Stimulated activated CD4-positive, alpha-beta T cell treated with anti-CD3 and anti-CD28 coated beads, Interleukin-4, amount 100 ng/mL, for 4 hours (primary cell): ENCODE measurements at places on chromosomes 6 and 20.

GRCh38 chr20:40875116-40876085 is 153.2 kb upstream of the TOP1 start:
- DNase-seq: no peak

- DNase-seq: no peak
Measured at GRCh38 chr6:167467793-167468431, 143.0 kb downstream of the TTLL2 start.

DNA sequence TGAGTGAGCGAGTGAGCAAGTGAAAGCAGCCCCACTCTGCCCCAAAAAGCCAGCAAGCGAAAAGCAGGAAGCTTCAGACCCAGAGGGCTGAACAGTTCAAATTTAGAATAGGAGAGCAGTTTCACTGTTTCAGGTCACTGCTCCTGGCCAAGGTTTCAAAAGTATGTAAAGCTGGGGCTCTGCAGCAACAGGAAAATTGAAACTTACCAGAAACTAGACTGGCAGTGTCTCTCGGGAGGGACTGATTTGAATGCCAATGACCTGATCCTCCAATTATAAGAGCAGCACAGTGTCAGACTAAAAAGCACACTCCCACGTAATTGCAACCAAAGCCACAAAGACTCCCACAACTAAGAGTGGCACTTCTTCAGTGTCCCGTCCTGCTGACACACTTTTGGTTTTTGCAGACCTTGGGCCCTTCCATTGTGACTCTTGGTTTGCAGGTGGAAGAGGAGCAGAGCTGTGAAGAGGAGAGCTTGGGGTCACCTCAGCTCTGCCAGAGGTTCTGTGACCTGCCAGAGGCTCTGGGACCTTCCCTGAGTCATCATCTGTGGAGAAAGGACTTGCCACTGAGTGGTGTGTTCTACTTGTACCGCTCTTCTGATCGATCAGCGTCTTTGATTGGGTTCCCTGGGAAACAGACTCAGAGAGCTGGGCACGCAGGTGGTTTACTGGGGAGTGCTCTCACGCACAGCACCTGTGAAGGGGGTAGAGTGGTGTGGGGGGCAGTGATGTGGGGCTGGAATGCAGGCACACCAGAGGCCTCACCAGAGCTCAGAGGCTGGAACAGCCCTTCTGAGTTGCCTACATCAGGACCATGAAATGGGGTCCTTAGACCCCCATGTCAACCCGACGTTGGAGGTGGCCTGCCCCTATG is 52.7 kb upstream of the PTGIS start:
- no peak for DNase-seq

DNA sequence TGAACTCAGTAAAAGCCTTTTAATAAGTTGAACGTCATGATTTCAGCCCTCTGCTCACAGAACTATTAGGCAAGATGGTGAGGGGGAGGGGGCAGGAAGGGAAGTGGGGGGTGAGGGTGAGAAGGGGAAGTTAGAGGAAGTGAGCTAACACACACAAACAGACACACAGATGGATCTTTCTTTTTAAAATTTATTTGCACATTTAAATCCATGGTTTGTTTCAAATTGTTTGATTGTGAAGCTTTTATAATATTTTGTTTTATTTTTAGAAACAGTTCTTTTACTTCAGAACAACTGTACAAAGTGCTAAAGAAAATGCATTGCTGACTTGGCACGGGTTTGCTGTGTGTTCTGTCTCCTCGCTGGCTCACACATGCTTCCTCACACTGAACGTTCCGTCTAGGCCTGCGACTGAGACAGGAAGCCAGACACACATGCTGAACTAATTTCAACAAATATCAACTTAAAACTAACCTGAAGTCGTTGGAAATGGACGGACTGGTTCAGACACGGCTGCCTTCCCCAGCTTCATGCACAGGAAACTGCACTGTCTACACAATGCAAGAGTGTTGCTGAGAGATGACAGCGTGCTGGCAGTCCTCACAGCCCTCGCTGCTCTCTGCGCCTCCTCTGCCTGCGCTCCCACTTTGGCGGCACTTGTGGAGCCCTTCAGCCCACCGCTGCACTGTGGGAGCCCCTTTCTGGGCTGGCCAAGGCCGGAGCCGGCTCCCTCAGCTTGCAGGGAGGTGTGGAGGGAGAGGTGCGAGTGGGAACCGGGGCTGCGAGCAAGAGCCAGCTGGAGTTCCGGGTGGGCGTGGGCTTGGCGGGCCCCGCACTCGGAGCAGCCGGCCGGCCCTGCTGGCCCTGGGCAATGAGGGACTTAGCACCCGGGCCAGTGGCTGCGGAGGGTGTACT is 8.1 kb upstream of the ZBP1 start:
- peak; percentile 50 for DNase-seq

DNA sequence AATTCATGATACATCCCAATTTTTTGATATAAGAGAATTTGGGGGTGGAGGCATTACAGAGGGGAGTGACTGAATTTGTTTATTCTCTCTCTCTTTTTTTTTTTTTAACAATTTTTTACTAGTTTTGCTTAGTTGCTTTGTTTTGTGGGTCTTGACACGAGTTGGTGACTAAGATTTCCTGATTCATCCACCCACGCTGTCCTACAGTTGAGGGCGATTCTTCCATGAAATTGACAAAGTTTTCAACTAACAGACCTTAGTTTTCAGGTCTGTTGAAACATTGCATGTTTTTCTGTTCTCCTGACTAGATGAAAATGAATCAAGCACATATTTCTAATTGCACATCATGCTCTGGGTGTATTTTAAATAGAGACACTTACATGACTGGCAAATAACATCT is 613.8 kb downstream of the TFAP2B start:
- no peak for DNase-seq

GRCh38 chr20:10462516-10462915 is 27.4 kb downstream of the SLX4IP start:
- no peak for DNase-seq

- DNase-seq: peak; percentile 82
Measured at GRCh38 chr6:36759148-36759759, 61.6 kb downstream of the RAB44 start.
